Kidney (tissue), 22 donors: ENCODE measurements at places on chromosomes 5 and 9.

- no peak for DNase-seq
Observed at GRCh38 chr9:130414910-130415746, 29.6 kb upstream of the ASS1 start.

DNA sequence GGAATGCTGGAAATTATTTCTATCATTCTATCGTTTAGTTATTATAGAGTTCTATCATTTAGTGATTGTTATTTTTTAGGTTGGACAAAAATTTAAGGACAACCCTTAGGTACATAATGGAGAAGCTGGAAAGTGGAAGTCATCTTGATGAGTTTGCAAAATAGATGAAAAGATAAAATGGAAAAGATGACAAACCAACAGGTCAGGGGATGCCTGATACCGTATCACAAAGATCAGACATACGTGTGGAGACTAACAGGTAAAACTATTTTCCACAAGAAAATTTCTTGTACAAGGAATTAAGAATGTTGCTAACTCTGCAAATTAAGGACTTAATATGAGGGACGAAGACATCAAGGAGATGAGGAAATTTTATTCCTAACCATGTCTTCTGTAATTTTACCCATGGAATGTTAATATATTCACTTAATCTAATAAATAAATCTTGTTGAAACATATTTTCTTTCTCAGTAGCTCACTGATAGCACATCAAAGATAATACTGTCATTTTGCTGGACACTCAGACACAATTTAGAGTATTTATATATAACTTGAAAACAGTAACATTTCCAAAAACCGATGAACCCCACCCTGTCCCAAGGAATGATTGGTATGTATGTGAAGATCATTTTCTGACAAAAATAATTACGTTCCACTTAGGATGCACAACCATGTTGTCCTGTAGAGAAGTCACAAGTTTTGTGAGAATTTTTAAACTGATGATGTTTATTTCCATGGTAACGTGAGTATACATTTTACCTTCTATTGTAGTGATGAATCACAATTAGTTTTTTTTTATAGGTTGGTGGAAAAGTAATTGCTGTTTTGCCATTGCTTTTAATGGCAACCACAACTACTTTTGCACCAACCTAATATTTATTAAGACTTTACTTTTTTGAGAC lies 2.6 kb downstream of the LURAP1L start:
- no peak for DNase-seq

GRCh38 chr9:113559834-113560800 lies 96.6 kb downstream of the RGS3 start:
- DNase-seq = no peak

- no peak for DNase-seq
Observed at GRCh38 chr5:36027711-36028110, 36.5 kb upstream of the UGT3A1 start.

DNA sequence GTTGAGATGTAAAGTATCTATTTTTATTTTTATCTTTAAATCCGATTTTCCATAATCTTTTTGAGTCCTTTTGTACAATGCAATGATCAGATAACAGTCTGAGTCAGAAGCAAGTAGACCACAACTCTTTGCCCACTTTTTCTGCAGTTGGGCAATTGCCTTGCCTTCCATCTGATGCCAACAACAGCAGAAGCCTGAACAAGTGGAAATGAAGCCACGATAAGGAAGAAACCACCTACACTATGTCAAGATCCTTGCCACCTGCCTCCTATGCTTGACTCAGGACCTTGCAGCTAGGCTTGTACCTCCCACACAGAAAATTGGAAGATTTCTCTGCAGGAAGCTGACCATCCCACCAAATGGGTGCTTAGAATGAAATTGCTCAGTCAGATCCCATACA lies 78.6 kb downstream of the ANXA1 start:
- DNase-seq = no peak
